ENCODE measurements at places on chromosomes 7 and 10.

DNA sequence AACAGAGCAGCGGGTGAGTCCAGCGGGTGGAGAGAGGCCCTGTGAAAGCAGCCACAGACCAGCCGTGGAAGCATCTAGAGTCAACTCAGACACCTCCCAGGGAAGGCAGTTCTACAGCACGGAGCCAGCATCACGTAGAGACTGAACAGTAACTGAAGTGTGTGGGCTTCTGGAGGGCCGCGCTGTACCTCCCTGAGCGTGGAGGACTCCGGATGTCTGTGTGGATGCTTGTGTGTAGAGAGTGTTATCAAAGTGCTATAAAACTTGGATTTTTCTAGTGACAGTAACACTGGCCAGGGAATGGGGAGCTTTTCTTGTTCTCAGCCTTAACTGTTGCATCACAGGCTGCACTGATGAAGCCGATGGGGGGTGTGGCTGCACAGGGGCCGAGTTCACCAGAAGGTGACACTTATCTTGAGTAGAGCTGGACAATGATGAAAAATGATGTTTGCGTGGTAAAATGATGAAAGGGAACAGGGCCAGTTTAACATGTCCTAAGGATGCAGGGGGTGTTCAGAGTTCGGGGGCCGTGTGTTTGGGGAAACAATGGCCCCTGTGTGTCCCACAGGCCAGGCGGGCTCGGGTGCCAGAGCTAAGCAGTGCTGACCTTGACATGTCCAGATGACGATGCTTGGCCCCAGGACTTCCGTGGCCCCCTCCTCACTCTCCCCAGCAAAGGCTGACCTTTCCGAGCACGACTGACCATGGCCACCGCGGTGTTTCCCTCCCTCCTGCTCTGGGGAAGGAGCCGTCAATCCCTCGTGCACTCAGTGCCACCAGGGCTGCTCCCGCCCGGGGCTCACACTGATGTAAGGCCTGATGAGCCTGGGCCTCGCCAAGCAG is 21.9 kb downstream of the MNX1 start:
- no peak for DNase-seq

DNA sequence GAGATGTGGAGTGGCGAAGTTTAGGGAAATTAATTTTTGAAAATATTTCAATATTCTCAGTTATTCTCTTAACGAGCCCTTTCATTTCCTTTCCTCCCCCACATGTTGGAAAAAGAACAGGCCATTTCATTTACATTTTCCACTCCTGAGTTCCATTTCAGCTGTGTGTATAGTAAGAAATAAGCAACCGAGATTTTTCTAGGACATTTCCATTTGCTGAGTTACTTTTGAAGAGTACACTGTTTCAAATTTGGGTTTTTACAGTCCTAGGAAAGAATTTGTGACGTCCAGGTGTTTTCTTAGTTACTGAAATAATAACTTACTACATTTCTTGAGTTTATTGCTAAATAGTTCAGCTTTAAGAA is 1.2 kb downstream of the SEPTIN7 start:
- no peak for DNase-seq

DNA sequence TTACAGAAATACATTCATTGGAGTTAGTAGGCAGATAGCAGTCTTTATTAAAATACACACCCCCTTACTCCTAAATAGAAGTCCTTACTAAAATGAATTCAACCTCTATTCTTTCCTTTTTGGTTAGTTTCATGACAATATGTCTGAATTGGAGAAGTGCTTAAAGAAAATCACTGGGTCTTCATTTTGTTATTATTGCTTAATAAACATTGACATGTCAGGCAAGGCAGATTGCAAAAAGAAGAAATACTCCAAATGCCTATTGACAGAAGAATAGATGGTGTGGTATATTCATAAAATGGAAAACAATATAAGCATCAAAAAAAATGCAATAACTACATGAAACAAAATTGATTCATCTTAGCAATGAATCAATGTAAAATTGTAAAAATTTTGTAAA is 135.5 kb downstream of the TMEM26 start:
- no peak for DNase-seq

DNA sequence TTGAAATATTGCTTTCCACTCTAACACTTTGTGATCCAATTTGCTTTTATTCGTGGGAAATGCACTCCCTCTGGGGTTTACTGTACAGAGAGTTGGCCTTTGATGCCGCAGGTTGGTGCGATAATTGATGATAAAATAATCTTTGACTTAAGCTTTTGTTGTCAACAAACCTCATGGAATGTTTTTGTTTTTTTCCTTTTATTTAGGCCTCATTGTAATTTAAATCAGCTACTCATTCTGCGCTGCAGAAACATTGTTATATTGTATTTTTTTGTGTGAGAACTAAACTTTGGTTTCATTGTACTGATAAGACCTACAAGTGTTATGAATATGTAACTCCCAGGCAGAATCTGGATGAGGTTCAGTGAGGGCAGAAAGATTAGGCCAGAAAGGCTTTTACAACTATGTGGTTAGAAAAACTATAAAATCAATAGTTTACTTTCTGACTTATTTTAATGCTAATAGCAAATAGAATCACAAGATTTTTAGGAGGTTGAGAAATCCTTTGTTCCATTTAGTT is 76.8 kb upstream of the POM121L12 start:
- no peak for DNase-seq

- DNase-seq, result no peak
Observed at GRCh38 chr7:107827501-107827900, 24.5 kb upstream of the SLC26A3 start.

DNA sequence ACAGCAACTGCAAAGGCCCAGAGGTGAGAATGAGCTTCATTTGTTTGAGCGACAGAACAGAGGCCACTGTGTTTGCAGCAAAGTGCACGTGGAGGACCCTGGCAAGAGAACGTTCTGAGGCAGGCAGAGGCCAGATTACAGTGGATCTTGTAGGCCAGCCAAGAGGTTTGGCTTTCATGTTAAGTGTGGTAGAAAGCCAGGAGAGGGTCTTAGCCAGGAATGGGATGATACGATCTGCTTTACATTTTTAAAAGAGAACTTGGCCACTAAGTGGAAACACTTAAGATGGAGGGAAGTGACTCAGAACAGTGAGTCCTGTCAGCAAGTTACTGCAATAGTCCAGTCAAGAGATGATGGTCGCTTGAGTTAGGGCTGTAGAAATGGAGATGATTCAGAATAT is 4.6 kb downstream of the CCDC136 start:
- DNase-seq, result no peak

DNA sequence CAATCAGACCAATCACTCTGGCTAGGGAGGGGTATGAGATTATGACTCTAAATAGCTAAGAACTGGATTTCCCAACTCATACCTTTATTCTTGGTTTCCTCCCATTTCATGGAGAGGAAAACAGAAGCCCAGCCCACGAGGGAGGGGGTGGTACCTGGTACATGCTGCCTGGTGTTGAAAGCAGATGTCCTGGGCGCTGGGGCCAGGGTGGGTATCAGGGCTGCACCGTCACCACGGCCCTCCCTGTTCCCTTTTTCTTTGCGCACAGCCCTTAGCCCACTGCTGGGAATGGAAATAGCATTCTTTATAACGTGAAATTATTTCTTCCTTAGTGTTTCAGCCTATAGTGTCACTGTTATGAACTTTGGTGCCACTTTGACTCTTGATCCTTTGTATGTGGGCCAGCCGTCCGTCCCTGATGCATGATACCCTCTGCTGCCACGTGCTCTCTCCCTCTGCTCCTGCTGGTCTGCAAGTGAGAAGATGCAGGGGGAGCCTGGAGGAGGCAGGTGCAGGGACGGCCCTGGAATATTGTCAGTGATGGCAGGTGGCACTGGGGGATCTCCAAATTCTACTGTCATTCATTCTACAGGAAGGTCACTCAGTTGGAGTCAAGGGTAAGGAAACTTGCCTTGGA is 158.5 kb downstream of the CDH23 start:
- DNase-seq, result no peak

DNA sequence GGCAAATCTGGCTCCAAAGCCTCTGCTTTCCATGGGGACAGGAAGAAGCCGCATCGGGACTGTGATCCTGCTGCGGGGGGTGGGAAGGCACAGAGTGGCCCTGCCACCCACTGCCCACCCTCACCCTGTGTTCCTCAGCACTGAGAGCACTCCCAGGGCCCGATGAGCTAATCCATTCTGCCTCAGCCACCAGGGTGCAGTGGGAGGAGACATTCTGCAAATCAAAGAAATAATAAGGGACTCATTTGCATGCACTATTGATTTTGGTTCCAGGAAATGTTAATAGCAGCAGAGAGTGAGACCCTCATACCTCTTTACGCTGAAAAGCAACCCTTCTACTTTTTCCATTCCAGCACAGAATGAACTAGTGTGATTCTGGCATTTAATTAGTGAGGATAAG is 572.8 kb downstream of the INHBA start:
- no peak for DNase-seq

DNA sequence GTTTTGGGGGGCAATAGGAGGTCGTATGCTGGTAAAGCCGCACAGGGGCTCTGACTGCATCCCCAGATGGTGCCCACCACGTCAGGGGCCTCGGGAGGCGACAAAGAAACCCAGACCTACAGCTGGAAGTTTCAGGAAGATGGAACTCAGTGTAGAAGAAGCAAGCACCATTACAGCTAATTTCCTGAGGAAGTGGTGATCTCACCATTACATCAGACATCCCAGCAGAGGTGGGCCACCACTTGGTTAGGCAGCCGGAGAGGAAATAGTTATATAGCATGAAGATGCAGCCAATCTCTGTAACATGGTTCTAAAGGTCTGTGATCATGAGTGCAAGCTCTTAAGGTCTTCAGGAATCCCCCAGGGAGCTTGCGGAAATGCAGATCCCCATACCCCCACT is 127.3 kb upstream of the PCBD1 start:
- no peak for DNase-seq

DNA sequence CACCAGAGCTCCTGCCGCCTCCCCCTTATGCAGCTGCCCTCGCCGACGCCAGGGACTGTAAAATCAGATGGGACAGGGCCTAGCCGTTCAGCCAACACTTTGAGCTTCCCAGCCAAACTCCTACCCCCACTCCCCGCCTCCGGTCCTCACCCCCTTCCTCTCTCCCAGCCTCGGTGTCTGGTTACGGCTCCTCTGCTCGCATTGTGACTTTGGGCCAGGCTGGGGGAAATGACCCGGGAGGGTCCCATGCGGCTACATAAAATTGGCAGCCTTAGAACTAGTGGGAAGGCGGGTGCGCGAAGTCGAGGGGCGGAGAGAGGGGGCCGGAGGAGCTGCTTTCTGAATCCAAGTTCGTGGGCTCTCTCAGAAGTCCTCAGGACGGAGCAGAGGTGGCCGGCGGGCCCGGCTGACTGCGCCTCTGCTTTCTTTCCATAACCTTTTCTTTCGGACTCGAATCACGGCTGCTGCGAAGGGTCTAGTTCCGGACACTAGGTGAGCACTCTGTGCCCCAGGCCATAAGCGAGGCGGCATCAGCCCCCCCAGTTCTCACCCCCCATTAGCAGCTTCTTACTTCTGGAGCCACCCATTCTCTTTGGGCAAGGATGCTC is at the start of gene KAZALD1:
KAZALD1 (plus strand) TSS at position 366 of the 608 bp plus-strand sequence. CDS start 604 bp downstream, outside the sequence.
- DNase-seq, result no peak

DNA sequence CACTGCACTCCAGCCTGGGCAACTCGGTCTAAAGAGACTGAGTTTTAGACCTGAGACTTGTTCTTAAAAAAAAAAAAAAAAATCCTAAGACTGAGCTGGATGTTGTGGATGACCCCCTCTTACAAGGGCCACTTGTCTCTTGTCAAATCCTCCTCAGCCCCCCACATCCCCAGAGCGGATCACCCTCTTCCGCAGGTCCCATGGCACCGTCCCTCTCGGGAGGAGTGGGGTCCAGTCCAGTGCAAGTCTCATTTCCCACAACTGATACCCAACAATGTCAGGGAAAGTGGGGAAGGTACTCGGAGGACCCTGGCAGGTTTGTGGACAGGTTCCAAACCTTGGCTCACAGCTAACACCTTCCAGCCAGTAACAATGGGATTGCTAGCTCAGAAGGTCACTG is 100.3 kb downstream of the ELFN1 start:
- no peak for DNase-seq

DNA sequence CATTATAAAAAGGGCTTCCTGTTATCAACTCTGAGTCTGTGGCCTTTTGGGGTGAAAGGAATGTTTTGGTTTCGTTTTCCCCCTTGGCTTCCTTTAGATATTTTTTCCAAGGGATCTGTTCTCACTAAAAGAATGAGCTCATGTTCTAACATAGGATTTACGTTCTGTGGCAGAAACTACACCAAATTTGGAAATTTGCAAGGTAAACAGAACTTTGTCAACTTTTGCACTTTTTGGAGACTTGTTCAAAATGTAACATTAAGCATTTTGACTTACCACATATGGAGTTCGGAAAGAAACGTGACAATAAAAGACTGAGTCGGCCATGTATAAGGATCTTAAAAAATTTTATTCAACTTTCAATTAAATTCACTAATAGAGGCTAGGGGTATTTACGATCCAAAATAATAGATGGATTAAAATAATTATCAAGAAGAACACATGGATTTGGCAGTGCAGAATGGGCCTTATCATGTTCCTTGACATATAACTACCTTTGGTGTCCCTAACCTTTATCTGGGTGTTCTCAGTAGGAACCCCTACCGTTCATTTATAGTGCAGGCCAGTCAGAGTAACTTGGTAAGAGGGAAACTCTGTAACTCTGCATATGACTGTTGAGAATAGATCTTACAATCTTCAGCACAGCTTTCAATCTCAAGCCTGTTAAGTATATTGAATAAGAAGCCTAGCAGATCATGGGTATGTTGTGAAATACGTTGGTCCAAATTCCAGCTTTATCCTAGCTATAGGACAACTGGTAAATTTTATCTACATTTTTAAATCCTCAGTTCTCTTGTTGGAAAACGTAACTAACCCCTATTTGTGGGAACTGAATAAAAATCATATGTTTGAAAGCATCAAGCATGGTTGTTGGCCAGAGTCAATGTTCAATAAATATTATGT is 11.8 kb downstream of the CPED1 start:
- no peak for DNase-seq

GRCh38 chr10:50152792-50153272 is 85.1 kb downstream of the WASHC2A start:
- no peak for DNase-seq

DNA sequence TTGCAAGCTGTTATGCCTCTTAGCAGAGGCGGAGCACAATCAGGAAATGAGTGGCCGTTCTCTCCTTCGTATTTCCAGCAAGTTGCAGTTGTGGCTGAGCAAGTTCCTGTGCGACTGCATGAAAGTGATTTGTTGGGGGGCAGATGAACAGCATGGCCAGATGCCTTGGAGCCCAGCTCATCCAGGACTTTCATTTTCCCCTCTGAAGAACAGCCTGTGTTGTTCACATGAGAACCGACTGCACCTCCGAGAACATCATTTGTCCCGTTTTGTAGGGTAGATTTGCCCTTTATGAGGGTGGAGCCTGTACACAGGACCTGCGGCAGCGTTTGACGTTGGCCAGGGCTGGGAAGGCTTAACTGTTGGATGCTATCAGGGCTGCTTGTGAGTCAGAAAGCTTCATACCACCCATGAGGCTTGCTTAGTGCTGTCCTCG is 4.4 kb downstream of the BAG3 start:
- no peak for DNase-seq

GRCh38 chr10:100340948-100341847 is 5.8 kb upstream of the SCD start:
- no peak for DNase-seq
